T-helper 2 cell (primary cell): ENCODE measurements at places on chromosomes 2 and 18.

GRCh38 chr2:178863856-178864620 lies 56.8 kb upstream of the TTN start:
- DNase-seq: no peak

- no peak for DNase-seq
Measured at GRCh38 chr2:131519466-131519865, 8.2 kb upstream of the CCDC74A start.

- DNase-seq: no peak
Measured at GRCh38 chr2:158618891-158619490, 162.2 kb downstream of the PKP4 start.

- peak; percentile 84 for DNase-seq
Measured at GRCh38 chr2:203533676-203534591, 1.2 kb downstream of the RAPH1 start.

- DNase-seq: no peak
Measured at GRCh38 chr2:145315053-145315452, 795.1 kb upstream of the ZEB2 start.

DNA sequence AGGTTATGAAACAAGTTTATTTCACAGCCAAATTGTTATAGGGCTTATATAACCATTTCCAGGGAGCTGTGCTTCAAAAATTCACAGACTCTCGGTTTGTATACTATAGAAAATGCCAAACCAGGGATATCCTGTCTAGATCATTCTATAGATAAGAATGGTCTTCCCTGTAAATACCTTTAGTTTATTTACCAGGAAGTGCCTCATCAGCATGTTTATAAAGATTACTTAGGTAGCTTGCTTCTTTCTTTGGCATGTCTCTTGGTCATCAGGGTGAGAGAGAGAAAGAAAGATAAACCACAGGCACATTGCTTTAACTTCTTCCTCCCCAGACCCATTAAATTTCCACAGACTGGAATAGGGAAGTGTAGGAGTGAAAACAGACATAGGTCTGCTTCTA lies 439.4 kb downstream of the SPAG16 start:
- DNase-seq: no peak

GRCh38 chr2:41400088-41400665 lies 647.6 kb upstream of the PKDCC start:
- no peak for DNase-seq

DNA sequence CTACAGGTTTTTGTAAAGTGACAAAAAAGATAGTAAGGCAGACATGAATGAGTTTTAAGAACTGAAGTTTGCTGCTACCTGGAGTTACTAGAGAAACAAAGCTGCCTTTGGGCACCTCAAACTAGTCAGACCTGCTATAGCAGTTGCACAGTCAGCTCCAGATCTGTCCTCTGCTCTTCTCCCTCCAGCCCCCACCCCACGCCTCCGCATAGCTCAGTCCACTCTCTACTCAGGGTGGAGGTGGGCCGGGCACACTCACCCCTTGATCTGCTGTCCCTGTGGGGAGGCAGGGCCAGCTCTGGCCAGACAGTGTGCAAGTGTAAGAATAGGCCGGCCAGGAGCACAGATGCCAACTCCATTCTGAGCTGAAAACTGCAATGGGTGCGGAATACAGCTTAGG lies 4.1 kb downstream of the SERTAD2 start:
- DNase-seq: no peak

DNA sequence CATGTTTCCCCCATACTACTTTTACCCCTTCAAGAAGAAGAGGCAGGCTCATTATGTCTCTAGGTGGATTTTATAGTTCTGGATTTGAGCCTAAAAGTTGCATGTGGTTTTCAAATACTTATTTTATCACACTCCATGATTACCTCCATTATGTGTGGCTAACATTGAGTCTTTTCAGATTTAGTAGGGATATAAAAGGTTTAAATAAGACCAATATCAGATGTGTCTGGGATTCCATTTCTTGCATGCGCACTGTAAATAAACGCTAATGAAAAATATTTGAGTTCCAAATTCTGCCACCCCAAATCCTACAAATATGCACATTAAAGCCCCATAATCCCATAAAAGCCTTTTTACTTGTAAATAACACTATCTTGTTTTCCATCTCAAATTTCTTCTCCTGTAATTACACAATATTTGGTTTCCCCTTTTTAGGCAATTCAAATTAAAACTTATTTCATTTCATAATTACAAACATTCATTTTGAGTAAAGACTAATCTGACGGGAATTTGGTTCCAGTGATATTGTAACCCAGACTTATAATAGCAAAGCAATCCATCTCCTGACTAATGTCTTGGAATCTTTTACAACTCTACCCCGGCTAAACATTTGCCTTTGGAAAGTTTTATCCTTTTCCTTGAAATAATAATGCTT lies 600.0 kb downstream of the SLC4A3 start:
- DNase-seq: no peak

GRCh38 chr2:171430516-171431410 lies 3.0 kb downstream of the METTL8 start:
- DNase-seq: no peak

DNA sequence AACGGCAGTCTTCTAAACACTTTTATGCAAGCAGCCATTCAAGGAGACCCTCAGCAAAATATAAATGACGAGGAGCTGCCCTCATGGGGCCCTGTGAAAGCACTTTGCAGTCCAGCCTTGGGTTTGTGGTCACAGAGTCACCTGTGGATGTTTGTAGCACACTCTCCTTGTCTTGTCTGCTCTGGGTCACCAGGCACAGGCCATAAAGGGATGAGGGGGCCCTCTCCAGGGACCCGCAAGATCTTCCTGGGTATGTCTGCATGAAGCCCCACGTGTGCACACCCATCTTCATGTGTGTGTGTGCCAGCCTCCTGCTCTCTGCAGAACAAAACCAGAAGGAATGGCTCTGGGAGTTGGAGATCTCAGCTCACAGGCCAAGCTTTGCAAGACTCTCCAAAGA lies 36.2 kb downstream of the ATOH8 start:
- DNase-seq: no peak

DNA sequence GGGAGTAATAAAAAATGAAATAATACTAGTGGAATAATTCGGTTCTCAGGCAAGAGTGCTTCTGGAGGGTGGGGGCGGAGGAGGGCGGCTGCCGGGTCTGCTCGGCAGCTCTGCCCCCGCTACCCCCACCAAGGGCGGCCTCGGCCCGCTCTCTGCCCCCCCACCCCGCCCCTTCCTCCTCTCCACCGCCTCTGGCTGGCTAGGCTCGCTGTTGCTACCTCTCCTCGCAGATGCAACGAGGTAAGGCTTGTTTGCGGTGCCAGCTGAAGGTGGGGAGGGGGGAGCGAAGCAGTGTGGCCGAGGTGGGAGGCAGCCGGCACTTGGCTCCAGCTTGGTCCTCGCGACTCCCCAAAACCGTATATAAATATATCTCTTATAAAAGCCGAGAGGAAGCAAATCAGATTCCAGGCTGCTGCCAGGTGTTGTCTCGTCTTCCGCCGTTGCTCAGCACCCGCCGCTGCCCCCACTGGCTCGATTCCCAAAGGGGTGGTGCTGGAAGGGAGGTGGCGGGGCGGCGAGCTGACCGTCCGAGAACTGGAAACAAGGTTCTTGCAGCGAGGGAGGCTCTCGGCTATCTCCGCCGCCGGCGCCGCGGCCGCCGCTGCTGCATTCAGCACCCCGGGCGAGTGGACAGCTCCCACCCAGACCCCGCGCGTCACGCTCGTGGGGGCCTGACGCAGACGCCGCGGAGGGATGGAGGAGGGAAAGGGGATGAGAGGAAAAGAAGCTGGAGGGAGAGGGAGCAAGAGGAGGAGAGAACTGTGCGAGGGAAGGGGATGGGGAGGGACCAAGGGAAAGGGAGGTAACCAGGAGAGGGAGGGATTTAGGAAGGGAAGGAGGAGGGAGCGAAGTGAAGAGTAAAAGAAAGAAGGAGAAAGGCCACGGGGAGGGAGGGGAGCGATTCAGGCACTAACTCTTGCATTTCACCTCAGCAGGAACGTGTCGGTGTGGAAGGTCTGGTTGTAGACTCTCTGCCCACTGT lies at the start of gene MARCHF4:
Gene MARCHF4 (minus strand): TSS at position 763 of the 982 bp plus-strand sequence. CDS start 2,223 bp downstream, outside the sequence.
- peak; percentile 45 for DNase-seq

GRCh38 chr18:10402871-10403559 lies 51.4 kb upstream of the APCDD1 start:
- DNase-seq: no peak

GRCh38 chr2:64470766-64471295 lies 16.9 kb downstream of the LGALSL start:
- DNase-seq: no peak

GRCh38 chr2:204550751-204551511 lies 5.7 kb downstream of the PARD3B start:
- DNase-seq: no peak

GRCh38 chr2:181140414-181140813 lies 160.0 kb downstream of the UBE2E3 start:
- DNase-seq: no peak

DNA sequence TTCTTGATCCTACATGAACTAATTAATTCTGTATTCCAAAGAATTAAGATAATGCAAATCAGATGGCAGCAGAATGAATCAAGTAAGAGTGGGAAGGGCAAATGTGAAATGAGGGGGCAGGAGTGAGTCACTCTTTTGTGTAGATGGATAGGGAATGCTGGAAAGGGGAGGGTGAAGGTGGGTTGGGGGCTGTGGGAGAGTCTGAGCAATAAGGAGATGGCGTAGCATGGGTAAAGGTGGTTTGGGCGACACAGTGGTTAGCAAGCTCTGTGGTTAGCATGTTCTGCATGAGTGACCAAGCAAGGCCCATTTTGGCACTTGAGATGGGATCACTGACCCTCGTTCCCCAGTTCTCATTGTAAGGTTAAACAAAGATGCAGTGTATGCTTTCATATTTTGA lies 20.4 kb downstream of the GPD2 start:
- DNase-seq: no peak

DNA sequence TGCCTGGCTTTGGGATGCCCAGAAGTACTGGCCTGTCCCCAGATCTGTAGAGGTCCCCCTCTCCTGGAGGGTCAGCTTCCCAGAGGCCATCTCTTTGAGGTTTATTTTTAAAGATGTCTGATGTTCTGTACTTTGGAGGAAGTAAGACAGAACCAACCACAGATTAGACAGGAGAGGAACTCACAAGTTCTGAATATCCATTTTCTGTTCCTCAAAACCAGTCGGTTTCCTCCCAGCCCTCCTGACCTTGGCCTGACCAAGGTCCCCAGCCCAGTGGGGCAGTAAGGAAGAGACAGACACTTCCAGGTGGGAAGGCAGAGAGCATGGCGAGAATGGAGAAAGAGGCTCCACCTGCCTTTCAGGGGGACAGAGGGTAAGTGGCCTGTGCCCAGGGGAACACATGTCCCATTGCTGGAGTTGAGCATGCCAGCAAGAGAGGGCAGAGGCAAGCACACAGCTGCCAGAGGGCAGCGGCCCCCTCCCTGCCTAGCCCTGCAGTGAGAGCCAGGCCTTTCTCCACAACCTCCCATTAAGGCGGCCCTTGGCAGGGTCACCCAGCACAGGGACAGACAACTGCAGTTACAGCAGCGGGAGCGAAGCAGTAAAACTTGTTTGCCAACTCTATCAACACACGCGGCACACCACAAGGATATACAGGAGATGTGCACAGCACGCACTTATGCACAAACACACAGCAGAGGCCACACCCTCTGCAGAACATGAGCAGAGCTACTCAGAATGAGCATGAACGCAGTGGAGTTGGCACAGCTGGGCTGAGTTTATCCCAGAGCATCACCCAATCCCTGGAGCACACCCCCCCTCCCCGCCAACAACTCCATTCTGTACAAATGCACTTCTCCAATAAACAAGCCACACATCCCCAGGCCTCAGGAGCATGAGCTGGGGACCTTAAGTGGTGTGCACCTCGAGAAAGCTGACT lies 18.5 kb upstream of the SEMA4C start:
- peak; percentile 37 for DNase-seq

GRCh38 chr2:207180741-207181140 lies 15.0 kb upstream of the KLF7 start:
- no peak for DNase-seq

- DNase-seq: no peak
Measured at GRCh38 chr2:42987112-42987922, 194.9 kb upstream of the HAAO start.
